ENCODE measurements at places on chromosomes 12 and 14.
A peak's percentile ranks its signal among the peaks of the same experiment; 100 is the strongest.

DNA sequence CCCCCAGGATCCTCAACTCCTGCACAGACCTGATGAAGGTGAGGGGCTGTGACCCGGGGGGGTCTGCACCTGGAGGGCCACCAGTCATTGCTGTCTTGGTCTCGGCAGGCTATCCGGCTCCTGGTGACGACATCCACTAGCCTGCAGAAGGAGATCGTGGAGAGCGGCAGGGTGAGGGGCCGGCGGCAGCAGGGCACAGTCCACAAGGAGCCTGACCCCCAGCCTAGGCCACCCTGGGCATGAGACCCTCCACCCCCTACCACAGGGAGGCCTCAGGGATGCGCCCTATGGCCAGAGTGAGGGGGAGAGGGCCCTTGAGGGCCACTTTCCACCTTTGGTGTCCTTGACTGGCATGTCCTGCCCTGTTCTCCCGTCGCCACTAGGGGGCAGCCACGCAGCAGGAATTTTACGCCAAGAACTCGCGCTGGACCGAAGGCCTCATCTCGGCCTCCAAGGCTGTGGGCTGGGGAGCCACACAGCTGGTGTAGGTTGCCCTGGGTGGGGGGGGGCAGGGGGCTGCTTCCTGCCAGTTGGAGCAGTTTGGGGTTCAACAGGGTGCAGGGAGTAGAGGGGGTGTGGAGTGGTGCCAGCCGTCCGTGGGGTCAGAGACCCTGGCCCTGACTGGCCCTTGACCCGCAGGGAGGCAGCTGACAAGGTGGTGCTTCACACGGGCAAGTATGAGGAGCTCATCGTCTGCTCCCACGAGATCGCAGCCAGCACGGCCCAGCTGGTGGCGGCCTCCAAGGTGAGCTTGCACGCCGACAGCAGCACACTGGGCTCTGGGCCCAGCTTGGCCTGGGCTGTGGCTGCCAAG lies 25.0 kb downstream of the HIP1R start:
- DNase-seq = no peak

GRCh38 chr14:97878727-97879126 lies 1081.5 kb downstream of the VRK1 start:
- DNase-seq = no peak

- no peak for DNase-seq
Observed at GRCh38 chr14:74593241-74593953, 18.6 kb downstream of the LTBP2 start.

GRCh38 chr14:88481794-88482193 lies 73.0 kb downstream of the PTPN21 start:
- DNase-seq = no peak

DNA sequence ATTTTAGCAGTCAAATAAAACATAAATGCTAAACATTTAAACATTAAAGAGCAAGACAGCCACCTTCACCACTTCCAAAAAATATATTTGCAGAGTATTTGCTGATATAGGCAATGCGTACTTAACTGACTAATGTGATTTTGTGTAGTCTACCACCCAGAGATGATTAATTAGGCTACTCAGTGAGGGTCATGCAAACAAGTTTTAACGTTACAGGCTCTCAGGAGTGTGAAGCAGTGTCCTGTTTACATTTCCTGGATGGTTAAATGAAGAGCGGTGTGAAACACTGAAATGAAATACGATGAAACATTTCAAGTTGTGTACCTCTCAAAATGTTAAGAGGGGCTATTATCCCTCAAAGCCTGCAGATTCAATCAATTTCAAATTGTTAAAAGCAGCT lies 165.8 kb upstream of the LRIG3 start:
- DNase-seq = peak; percentile 94

- DNase-seq = no peak
Observed at GRCh38 chr12:3342051-3342450, 149.0 kb upstream of the PRMT8 start.

- no peak for DNase-seq
Observed at GRCh38 chr12:99772274-99772673, 124.7 kb downstream of the GARIN6 start.

DNA sequence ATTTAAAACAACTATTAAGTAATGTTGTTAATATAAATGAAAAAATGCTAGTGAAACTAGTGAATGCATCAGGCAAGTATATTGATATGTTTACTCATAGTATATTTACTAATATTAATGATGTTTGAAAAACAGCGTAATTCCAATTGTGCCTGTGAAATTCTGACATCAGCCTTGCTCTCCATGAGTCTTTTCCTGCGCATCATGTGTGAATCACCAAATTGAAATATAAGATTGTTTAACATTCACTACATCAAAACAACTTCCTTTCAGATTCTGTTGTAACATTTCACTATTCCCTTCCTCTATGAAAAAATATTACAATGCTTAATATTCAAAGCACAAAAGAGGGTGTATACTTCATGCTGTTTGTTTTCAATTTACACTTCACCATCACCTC lies 1995.9 kb upstream of the SEL1L start:
- DNase-seq = no peak

DNA sequence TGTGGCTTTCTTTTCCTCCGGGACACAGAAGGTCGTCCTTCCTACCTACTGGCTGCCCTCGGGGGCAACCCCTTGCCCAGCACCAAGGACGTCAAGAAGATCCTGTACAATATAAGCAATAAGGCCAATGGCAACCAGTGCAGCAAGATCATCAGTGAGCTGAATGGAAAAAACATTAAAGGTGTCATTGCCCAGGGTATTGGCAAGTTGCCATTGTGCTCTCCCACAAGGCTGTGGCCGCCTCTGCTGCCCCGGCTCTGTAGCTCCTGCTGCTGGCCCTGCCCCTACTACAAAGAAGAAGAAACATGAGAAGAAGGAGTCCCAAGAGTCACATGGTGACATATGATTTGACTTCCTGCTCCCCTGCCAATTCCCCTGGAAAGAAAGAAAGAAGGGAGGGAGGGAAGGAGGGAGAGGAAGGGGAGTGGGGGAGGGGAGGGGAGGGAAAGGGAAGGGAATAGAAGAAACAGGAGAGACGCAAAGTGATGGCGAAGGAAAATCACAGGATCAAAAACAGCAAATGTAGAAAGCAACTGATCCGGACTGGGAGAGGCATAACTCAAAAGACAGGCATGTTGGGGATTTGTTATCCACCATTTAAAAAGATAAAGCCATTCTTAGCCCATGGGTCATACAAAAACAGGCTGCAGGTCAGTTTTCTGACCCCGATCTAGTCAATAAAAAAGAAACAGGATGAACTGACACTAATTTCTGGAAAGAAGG lies 61.3 kb upstream of the RESF1 start:
- DNase-seq = no peak

DNA sequence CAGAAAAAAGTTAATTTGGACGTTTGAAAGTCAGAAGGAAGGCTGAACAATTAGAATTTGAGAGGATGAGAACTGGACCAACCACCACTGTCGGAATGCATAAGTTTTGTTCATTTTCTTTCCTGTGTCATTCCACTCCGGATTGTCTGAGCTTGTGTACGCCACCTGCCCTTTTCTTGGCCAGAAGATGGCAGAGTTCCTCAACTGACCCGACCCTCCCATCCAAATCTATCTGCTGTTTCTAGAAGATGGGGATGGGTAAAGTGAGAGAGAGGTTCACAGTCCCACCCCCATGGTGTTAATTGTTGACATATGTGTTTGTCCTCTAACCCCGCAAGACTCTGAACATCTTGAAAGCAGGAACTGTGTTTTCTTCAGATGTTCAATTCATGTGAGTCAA lies 388.0 kb downstream of the VRK1 start:
- DNase-seq = peak; percentile 4

DNA sequence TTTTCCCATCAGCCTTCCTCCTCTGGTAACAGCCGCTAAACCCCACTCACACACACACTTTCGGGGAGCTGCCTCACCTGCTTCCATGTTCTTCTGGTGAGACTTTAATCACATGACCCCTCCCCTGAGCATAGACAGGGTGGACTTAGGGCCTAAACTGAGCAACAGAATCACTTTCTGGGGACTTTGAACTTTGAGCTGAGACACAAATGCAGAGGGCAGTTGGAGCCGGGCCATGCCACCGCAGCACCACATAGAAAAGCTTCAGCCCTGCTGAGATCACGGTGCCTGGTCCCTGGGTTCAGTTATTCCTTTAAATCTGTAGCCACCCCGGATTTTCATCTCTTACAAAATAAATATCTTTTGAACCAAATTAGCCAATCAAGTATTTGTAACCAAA lies 18.4 kb upstream of the MAP3K9 start:
- DNase-seq = no peak

- DNase-seq = no peak
Observed at GRCh38 chr14:59175404-59175803, 13.1 kb upstream of the DAAM1 start.

GRCh38 chr12:106138357-106138632 lies 459 bp downstream of the NUAK1 start:
- no peak for DNase-seq

DNA sequence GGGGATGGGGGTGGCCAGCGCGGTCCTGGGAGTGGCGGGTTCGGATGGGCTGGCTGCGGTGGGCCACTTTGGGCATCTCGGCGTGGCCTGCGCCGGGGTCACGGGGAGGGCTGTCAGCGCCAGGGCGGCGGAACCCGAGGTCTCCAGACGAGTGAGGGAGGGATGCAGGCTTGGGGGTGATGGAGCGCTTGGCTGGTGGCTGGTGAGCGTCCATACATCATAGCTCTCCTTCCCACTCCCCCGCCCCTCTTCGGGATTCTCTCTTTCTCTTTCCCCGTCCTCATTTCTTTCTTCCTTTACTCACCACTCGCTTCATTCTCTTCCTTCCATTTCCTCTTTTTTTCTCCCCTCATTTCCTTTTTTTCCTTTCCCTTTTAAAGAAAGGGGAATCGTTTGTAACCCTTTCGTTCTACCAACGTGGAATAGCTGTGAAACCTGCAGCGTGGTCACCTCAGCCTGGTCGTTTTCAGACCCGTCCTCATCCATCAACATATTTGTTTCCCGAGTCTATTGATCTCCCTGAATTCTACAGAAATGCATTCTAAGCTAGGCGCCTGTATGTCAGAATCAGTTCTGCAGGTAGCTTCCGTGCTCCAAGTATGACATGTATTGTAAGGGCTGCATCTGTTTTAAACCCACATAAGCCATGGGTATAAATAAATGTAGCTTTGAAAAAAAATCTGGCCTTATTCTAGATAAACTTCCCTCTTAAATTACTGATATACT lies 260.3 kb upstream of the E2F7 start:
- no peak for DNase-seq

GRCh38 chr14:94382716-94383596 lies 5.4 kb downstream of the SERPINA1 start:
- DNase-seq = no peak

- DNase-seq = no peak
Observed at GRCh38 chr14:99736603-99737371, 52.7 kb downstream of the CYP46A1 start.

DNA sequence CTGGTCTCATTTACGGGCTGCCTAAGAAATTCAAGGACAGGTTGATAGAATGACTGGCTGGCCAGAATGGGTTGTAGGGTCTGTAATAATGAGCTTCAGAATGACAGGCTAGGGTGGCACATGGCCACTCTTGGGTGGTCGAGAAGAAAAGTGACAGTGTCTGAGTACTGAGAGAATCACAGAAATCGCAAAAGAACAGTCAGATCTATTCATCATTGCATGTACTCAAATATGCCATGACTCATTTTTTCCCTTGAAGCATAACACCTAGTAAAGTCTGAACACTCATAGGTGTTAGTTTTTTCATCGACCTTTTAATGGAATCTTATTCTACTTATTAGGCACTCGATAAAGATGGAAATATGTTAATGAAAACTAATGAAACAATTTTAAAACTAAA lies 37.8 kb upstream of the SEL1L start:
- DNase-seq = no peak

- no peak for DNase-seq
Observed at GRCh38 chr12:124928912-124929530, 14.6 kb upstream of the UBC start.

GRCh38 chr14:68968051-68968450 lies 11.1 kb downstream of the ACTN1 start:
- DNase-seq = no peak

DNA sequence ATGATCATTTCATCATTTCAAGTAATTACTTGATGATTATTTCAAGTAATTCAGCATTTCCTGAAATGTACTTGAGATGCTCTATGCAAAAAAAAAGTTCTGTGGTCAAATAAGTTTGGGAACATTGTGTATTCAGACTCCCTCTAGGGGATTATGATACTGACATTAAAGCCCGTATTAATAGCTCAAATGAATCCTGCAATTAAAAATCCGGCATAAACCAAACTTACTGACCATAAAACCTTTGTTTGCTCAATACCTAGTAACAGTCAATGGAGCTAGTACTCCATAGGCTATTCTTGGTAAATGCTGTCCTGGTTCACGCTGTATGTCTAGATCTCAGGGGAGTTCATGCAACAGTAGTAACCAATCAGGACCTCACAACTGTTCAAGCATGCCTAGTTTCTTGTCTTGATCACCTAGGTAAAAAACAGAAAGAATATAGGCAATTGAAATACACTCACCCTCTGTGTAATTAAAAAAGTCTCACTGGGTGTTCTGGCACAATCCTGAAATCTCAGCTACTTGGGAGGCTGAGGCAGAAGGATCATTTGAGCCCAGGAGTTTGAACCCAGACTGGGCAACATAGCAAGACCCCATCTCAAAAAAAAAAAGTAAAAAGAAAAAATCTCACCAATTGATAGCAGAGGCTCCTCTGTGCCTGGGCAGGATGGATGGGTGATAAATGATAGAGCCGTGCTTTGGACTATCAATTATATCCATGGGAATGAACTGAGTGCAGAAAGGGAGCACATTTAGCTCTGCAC lies 14.1 kb downstream of the ALDH1L2 start:
- DNase-seq = no peak

GRCh38 chr14:23903442-23903841 lies 50.1 kb upstream of the DHRS4 start:
- DNase-seq = no peak

GRCh38 chr12:96045566-96045965 lies 10.2 kb upstream of the LTA4H start:
- no peak for DNase-seq

DNA sequence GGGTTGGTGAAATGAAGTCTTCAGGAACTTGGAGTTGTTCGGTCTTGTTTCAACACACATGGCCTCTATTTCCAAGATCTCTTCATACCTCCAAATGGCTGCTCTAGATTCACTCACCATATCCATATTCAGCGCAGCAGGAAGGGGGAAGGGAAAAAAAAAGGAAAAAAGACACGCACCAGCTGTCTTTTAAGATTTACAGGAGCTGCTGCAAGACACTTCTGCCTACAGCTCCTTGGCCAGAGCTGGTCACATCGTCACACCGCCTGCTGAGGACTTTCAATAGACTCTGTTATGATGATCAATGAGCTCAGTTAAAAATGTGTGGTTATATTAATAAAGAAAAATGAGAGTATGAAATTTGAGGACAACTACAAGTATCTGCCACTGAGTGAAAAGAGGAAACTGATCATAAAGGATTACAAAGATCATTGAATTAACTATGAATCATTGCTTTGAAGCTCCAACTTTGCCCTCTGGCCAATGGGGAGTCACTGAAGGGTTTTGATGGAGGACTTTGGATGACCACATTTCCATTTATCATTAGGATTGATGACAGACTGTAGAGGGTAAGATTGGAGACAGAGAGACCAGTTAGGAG lies 182.1 kb upstream of the HMGA2 start:
- DNase-seq = no peak

Data from NCI-H1417 treated with DMSO at 0.1 percent for 48 hours (cell line).